ENCODE measurements at places on chromosomes 3 and 15.

DNA sequence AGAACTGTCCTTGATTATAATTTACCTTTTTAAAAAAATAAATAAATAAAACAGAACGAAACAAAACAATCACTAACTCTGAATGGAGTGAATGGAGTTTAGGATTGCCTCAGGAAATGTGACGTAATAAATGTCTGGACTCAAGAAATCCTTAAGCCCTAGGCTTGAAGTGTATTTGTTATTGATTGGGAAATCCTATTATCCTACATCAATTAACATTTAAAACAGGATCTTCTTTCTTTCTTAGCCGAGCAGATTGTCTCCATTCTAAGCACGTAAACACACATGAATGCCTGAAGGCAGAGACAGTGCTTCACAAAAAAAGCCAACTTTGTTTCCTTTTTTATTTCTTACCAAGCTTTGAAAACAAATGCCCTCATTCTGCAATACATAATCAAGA, 33.4 kb downstream of the KAT2B start:
- no peak for DNase-seq

- DNase-seq = no peak
Measured at GRCh38 chr3:62636235-62636826, 238.9 kb downstream of the CADPS start.

GRCh38 chr15:67945951-67946700, 106.3 kb upstream of the RNU6-1 start:
- DNase-seq = no peak

DNA sequence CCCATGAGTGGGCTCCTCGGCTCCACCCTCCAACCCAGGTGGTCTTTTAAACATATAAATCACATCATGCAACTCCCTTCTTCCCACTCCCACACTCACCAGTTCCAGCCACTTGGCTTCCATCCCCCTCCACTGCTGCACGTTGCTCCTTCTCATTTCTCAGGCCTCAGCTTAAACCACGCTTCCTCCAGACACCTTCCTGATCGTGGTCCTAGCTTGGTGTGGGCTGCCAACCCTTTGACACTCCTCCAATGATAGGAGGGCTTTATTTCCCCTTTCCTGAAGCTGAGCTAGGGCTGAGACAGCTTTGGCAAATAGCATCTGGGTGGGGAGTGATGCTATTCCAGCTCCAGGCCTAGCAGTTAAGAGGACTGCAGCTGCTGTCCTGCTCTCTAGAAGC, 130.1 kb downstream of the SRGAP3 start:
- no peak for DNase-seq

GRCh38 chr15:32656091-32656490, 14.6 kb downstream of the SCG5 start:
- DNase-seq = no peak

GRCh38 chr3:100289339-100289738, 28.5 kb downstream of the TBC1D23 start:
- DNase-seq = no peak

DNA sequence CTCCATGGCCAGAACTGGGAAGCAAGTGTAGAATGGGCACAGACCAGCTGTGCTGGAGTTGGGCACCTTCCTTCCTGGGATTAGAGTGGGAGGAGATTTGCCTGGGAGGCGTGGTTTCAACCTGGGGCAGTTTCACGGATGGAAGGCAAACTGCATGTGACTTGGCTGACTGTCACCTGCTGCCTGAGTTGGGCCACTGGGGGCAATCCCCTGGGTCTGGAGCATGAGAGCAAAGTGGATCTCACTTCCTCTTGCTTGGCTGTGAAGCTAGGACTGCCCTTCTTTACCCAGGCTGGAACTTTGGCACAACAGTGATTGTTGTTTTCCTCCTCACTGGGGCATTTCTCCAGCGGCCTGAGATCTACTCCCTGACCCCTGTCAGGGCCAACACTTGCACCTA, 1247.0 kb upstream of the EPHA6 start:
- no peak for DNase-seq

DNA sequence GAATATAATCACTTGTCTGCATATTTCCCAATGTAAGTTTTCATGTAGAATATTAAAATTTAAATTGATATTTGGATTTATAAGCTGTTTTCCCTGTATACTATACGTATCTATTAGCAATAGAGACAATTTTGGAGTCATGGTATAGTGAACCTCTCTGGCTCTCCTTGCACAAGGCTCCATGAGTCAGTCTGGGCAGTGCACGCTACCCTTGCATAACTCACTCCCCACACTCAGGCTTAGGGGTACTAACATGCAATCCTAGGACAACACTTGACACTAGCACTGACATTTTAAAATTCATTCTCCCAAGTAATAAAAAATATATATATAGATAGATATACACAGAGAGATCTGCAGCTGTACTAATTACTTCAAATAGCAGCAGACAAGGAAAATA, 39.2 kb downstream of the SLC24A1 start:
- DNase-seq = no peak

- no peak for DNase-seq
Measured at GRCh38 chr3:189724356-189724755, 93.2 kb downstream of the TP63 start.

DNA sequence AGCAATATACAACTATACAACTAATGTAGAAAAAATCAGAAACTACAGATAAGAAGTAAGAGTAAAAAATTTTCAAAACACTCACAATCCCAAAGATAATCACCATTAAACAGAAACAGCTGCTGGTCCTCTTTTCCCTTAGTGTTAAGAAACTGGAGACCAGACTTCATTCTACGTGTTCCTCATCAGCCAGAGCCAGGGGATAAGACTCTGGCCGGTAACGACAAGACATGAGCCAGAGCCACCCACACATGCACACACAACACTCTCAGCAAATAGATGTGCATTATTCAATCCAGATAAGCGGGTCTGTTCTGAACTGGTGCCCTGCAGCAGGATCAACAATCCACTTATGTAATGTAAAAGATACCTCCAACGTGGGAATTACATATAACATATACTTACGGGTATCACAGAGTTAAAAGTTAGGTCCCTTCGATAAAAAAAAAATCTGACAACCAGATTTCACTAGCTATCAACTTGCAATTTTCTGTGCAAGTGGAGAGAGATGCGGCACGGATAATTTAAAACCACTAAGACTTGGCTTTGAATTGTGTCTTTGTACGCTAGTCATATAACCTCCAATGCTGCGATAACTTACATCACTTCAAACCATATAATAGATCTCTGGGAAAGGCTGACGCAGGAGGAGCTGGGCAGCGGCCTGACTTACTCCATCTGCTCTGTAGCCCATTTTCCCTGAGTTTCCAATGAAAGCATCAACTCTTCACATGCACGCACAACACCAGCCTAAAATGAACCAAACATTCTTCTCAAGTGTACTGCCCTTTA, 17.8 kb downstream of the PRICKLE2 start:
- DNase-seq = no peak

DNA sequence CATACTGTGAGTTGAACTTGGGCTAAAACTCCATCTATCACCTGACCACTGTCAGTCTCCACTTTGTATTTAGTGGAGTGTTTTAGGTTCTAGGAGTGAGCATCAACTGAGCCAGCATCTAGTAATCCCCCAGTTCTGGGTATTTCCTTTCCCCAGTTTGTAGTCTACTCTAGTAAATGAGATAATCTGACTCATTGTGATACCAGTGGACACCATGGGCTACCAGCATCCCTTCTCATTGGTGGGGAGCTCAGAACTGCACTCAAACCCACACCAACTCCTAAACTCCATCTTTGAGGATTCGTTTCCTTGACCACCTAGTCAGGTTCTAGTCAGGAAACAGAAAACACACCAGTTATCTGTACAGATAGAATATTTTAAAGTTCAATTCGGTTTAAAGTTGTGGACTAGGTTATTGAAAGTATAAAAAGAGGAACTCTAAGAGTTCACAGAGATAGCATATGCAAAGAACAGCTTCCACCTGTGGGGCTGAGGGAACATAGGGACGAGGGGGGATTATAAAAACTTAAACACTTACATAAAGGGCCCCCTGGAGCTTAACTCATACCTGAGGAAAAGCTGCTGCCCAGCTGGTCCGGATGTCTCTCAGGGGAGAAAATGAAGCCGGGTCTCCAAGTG, 36.0 kb downstream of the LEO1 start:
- no peak for DNase-seq

- no peak for DNase-seq
Measured at GRCh38 chr3:37435572-37435971, 261.2 kb upstream of the LRRFIP2 start.

DNA sequence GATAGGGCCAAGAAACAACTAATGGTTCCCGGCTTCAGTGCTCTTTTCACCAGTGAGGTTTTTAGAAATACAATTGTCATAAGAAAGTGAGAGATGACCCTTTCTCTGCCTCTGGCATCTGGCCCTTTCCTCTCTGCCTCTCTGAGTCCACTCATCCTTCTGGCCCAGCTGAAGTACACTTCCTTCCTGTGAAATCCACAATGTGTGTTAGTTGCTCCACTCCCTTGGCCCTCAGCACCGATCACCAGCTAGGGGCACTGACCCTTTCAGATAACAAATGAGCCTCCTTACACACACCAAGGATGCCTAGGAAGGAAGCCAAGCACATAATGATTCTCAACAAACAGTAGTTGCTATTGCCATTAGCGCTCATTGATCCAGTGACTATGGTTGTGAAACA, 2.9 kb upstream of the CAV3 start:
- no peak for DNase-seq

DNA sequence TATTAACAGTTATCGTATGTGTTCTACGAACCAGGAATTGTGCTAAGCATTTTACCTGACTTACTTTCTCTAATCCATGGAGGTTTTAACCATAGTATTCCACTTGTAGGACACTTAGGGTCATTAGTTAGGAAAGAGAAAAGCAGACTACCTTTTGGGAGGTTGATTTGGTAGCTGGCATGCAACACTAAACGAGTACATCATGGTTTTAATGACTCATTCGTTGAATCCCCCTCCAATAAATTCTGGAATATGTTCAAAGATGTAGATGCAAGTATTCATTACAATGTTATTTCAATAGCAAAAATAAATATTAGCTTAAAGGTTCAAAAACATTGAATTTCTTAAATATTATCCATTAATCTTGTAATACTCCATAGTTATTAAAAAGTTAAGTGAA, 162.5 kb downstream of the FMN1 start:
- no peak for DNase-seq

- no peak for DNase-seq
Measured at GRCh38 chr3:25445731-25446130, 17.7 kb downstream of the RARB start.

DNA sequence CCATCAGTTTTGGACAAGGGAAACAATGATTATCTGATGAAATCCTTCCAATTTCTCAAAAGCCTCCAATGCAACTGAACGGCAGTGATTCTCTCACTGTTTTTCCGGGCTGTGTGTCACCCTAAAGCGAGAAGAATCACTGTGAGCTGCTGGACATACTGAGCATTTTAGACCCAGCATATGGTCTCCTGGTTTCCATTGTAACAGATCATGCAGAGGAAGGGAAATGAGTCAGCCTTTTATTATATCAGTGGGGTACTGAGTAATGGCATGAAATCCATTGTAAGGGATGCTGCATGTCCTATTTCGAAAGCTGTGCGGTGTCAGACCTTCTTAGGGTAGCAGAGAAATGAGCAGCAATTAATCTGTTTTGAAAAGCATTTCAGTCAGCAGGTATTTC, 287.1 kb downstream of the IL5RA start:
- no peak for DNase-seq

GRCh38 chr3:9231471-9231870, 18.0 kb downstream of the SRGAP3 start:
- DNase-seq = no peak

- no peak for DNase-seq
Measured at GRCh38 chr15:43469867-43470266, 23.1 kb downstream of the TP53BP1 start.

DNA sequence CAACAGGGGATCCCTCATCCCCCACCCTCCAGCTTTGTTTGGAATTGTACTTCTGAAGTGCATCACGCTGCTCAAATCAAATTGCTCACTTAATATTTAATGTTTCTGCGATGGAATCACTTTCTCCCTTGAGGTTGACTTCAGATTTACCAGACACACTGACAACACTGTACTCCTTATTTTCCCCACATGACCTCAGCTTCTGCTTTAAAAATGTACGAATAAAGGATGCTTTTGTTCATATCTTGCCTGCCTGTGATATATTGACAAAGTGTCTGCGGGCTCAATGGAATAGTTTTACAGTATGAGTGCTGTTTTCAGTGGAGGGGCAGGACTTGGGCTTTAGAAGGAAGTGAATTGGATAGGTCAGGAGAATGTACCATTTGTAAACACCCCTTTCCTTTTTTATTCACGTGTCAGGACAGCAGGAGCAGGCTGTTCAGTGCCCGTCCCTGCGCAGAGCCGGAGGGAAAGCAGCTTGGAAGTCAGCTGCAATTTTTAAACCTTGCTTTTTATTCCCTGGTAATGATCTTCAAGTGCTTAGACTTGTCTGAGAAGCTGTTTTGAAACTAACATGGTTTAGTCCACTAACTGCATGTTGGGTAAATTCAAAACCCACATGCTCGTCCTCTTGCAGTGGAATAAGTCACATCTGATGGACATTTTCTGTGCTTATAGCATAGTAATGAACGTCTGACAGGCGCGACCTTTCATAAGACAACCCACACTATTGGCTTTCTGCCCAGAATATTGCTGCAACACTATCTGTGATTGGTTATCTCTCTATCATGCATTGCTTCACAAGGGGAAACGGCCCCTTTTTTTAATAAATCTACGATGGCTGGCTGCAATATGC, 29.9 kb downstream of the MBNL1 start:
- peak; percentile 73 for DNase-seq

- peak; percentile 32 for DNase-seq
Measured at GRCh38 chr3:115062009-115062408, 85.1 kb downstream of the ZBTB20 start.

GRCh38 chr3:43180694-43181093, 74.8 kb upstream of the POMGNT2 start:
- no peak for DNase-seq

DNA sequence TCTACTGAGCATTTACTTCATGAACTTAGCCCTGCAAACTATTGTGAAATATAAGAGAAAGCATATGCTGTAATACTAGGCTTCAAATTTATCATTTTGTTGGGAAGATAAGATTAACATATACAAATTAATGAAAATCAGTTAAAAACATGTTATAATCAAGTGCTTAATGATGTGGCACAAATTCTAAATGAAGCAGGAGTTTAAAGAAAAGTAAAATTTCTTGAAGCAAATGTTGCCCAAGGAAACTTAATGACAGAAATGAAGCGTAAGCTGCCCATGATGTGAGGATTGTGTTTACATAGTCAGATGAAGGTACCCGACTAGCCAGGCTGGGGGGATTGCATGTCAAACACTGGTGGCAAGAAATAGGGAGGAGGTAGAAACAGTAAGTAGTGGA, 103.1 kb upstream of the GAP43 start:
- no peak for DNase-seq

DNA sequence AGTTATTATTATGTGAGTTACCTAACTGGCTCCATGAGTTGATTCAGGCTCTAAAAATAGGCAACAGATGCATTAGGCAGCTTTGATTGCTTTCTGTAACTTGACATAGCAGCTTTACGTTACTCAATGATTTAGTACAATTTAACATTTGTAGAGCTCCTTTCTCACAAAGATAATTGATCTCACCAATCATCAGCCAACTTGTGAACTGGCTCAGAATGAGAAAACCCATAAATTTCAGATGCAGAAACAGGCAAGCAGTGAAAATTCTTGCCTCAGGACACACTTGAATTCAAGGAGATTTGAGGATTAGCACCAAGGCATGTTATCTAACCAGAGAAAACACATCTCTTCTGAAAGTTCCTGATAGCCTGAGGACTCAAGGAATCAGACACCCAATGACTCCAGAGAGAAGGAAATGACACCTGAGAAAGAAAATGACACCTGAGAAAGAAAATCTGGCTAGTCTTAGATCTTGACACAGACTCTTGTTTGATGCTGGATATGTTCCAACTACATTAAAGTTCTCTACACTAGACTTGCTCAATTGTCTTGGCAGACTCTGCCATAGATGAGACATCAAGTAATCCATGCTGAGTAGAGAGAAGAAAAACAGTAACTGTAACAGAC, 315.1 kb upstream of the CBLB start:
- no peak for DNase-seq
